ENCODE measurements at places on chromosomes 3 and 15.
A peak's percentile ranks its signal among the peaks of the same experiment; 100 is the strongest.

GRCh38 chr3:188003188-188004171 is 150.5 kb upstream of the LPP start:
- H3K4me1 ChIP-seq = no peaks in the 10 kb centered on the region
- no peaks in the 10 kb centered on the region for H3K36me3 ChIP-seq
- no peak overlapping the region for H3K27ac ChIP-seq
- H3K27me3 ChIP-seq = no peaks in the 10 kb centered on the region
- H3K4me3 ChIP-seq = no peak overlapping the region
- DNase-seq = no peak

DNA sequence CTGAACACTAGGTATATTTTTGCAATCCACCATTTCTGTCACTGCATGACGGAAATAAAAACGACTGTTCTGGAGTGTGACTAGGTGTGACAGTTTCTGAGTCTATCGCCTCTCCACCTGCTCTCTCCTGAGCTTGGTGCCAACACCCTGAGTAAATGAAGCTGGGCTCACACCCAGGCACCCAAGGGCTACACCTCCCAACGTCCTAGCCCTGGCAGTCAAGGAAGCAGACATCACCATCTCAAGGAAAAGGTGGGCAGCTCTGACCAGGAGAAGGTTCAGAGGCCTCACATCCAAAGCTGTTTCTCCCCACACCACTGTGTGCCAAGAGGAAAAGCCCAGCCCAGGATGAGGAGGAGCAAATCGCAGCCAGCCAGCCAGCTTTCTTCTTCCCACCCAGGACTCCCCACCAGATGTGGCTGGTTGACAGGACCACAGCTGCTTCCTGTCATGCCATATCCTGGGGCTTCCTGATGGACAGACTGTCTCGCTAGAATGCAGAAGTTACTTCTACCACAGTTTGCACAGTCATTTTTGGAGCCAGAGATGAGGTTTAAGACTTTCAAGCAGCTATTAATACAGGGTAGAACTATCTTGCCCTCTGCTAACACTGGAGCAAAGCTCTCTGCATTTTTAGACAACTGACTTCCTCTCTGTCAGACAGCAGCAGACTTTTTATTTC is 3.3 kb downstream of the SCAMP2 start:
- no peaks in the 10 kb centered on the region for H3K27me3 ChIP-seq
- H3K36me3 ChIP-seq = peaks cover 5% of the 10 kb centered on the region
- no peak overlapping the region for H3K4me3 ChIP-seq
- H3K4me1 ChIP-seq = peaks cover 19% of the 10 kb centered on the region
- H3K27ac ChIP-seq = no peak overlapping the region

- H3K27ac ChIP-seq = no peak overlapping the region
- H3K27me3 ChIP-seq = no peaks in the 10 kb centered on the region
- H3K4me1 ChIP-seq = peaks cover 4% of the 10 kb centered on the region
- no peak for DNase-seq
These were observed 492.6 kb downstream of the LPP start for GRCh38 chr3:188646592-188646991.

DNA sequence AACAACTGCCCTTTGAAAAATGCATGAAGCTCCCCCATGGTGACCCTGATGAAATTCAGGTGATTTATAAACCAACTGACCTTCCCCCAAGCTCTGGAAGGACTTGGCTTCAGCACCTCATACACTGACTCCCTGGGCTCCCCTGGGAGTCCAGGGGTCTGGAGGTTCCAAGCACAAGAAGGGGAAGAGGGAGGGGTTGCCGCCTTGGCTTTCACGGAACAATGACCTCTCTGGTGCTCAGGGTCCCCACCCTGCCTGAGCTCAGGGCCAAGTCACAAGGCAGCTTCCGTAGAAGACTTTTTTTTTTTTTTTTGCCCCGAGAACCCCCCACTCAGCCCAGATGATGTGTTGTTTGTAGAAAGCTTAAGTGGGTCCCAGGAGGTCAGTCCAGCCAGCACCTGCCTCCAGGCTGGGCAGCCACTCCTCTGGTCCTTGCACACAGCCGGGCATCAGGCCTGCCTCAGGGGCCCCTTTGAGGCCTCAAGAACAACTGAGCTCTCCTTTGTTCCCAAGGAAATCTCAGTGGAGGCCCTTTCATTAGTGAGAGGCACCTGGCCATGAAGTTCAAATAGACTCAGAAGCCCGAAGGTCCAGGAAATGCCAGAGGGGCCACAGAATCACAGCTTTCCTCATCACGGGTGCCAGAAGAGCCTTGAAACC is 14.0 kb upstream of the ALAS1 start:
- H3K36me3 ChIP-seq = no peaks in the 10 kb centered on the region
- no peaks in the 10 kb centered on the region for H3K27me3 ChIP-seq
- no peak overlapping the region for H3K4me3 ChIP-seq
- H3K4me1 ChIP-seq = peaks cover 3% of the 10 kb centered on the region

DNA sequence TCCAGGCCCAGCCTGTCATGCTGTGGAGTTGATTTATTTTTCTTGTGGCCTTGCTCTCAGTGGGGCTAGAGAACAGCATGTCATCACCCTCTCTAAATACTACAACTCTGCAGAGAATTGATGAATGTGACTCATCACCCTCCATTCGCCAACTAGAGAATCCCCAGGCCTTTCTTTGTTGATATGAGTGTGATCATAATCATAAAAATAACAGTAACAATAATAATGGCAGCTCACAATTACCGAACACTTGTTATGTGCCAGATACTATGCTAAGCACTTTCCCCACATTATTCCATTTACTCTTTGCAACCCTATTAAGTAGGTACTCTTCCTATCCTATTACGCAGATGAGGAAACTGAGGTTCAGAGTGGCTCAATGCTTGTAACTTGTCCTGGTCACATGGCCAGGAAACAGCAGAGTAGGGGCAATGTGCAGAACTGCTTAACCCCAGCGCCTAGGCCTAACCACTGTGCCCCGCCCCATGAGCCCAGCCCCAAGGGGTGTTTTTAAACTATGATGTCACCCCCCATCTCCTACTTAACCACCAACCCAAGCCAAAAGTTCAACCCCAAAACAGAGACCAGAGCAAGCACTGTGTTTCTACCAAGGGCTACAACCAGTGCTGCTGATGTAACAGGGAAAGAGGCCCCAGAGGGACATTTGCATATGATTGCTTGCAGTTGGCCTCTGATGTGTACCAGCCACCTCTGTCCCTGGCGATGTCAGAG is 104.5 kb downstream of the ADCY5 start:
- H3K27ac ChIP-seq = no peak overlapping the region
- H3K36me3 ChIP-seq = no peaks in the 10 kb centered on the region
- H3K27me3 ChIP-seq = peaks cover 77% of the 10 kb centered on the region
- DNase-seq = peak; percentile 96

DNA sequence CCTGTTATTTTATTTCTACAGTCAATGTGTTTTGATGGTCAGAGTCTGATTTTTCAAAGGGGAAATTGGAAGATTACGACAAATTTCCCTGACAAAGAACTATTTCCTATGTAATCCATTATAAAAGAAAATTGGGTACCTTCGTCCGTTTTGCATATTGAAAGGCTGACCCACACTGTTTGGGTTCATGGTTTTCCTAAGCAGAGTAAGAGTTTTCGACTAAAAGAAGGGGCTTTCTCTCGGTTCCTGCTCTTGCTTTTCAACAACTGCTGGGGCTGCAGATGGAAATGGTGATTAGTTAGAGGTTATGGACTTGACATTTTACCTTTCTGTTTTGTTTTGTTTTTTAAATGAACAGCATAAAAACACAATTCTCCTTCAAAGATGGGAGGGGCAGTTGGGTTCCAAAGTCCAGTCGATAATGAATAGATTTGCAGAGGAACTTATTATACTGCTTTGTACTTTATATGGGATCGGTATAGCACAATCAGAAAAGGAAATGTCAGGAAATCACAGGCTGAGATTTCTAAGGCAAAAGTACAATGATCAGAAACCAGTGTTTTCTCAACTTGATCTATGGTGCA is 978 bp downstream of the KCNMB2 start:
- H3K4me3 ChIP-seq = peak overlapping the region; percentile 60
- DNase-seq = no peak
- no peaks in the 10 kb centered on the region for H3K36me3 ChIP-seq
- H3K27me3 ChIP-seq = no peaks in the 10 kb centered on the region
- H3K4me1 ChIP-seq = peaks cover 7% of the 10 kb centered on the region

- H3K4me3 ChIP-seq = no peak overlapping the region
- H3K27me3 ChIP-seq = peaks cover 6% of the 10 kb centered on the region
- no peaks in the 10 kb centered on the region for H3K36me3 ChIP-seq
- peaks cover 5% of the 10 kb centered on the region for H3K4me1 ChIP-seq
These were observed 78.4 kb upstream of the RAD18 start for GRCh38 chr3:9041626-9042025.

DNA sequence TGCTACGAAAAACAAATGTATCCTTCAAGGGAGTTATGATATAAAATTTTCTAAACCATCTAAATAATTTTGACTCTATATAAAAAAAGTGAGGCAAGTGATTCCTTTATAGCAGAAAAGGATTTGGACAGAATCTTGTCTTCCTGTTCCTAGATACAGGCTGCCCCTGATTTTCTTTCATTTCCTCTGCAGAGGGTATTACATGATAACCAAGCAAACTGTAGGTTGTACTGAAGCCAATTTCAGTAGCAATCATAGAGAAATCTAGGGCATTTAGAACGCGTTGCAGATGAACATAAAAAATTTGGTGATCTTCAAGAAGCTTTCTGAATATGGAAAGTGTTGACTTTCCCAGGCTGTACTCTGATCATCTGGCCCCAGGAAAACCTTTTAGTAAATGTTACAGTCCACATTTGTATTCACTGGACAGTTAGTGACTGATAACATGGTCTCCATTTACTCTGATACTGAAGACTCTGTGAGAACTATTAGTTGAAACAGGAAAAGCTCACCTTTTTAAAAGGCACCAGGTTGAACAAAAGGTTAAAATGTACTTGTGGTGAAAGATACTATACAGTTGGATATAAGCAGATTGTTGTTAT is 9.1 kb upstream of the UTS2B start:
- peaks cover 49% of the 10 kb centered on the region for H3K4me1 ChIP-seq
- H3K36me3 ChIP-seq = no peaks in the 10 kb centered on the region
- DNase-seq = no peak
- H3K4me3 ChIP-seq = no peak overlapping the region

GRCh38 chr15:69604072-69604411 is 151.4 kb downstream of the RPLP1 start:
- no peak for DNase-seq
- H3K4me3 ChIP-seq = no peak overlapping the region
- peaks cover 51% of the 10 kb centered on the region for H3K27me3 ChIP-seq
- H3K27ac ChIP-seq = no peak overlapping the region
- no peaks in the 10 kb centered on the region for H3K36me3 ChIP-seq

GRCh38 chr15:94230883-94231722 is at the start of gene MCTP2:
TSS of gene MCTP2 (plus strand) at chr15:94231561. CDS start at chr15:94298266, 66,705 bp downstream.
- H3K4me1 ChIP-seq = no peaks in the 10 kb centered on the region
- peak within 1 kb of the TSS; percentile 44 for H3K27ac ChIP-seq
- peak; percentile 64 for DNase-seq
- H3K36me3 ChIP-seq = no peaks in the 10 kb centered on the region

DNA sequence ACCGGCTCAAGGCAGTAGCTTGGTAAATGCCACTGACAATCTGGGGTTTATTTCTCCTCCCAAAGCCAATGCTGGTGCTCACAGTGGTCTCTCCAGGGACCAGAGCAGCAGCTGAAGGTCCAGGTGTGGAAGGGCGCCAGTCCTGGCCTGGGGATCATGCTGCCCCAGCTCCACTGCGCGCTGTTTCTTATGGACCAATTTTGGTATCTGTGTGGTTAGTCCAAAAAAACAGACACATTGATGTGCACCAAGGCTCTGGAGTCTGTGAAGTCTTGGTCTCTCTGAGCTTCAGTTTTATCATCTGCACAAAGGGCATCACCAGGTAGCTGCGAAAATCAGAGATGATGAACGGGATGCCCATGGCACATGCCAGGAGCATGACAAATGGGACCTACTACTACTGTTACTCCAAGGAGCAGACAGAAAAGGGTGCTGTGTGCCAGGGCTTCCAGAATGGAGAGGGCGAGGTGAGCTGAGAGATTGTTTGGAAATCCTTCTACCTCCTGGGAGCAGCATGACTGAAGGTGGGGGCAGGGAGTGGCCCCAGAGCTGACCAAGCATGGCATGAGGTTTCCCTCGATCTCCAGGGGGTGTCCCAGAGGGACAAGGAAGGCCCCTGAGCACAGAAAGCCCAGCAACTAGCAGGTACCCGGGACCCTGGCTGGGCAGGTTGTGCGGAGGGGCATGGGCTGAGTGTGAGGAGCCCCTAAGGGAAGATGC is 134.3 kb upstream of the PRR20G start:
- H3K4me3 ChIP-seq = no peak overlapping the region
- H3K36me3 ChIP-seq = no peaks in the 10 kb centered on the region
- no peak for DNase-seq
- H3K27ac ChIP-seq = no peak overlapping the region
- no peaks in the 10 kb centered on the region for H3K4me1 ChIP-seq

DNA sequence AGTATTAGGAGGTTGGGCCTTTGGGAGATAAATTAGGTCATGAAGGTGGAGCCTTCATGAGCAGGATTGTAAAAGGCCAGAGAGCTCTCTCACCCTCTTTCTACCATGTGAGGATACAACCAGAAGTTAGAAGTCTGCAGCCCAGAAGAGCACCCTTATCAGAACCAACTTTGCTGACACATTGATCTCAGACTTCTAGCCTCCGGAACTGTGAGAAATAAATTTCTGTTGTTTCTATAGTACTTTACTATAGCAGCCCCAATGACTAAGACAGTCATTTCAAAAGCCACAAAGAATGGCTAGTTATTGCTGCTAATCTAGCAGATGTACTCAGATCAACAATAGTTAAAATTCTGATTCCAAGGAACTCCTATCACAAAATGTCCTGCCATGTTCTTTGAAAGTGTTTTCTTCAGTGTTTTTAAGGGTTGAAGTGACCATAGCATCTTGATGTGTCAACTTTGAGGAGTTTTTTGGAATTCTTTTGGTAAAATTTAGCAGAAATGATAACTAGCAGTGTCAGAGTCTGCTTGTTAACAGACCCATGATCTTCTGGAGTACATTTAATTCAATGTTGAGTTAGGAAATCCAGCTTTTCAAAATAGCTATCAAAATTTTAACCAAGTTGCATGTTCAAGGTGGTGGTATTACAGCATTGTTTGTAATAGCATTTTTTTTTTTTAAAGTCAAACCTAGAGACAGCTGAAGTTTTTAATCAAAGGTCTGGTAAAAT is 10.3 kb downstream of the DZIP3 start:
- H3K36me3 ChIP-seq = no peaks in the 10 kb centered on the region
- H3K4me1 ChIP-seq = peaks cover 6% of the 10 kb centered on the region
- H3K27ac ChIP-seq = no peak overlapping the region
- DNase-seq = peak; percentile 58
- H3K27me3 ChIP-seq = no peaks in the 10 kb centered on the region
- H3K4me3 ChIP-seq = no peak overlapping the region

GRCh38 chr15:79373113-79373512 is 59.0 kb upstream of the MINAR1 start:
- no peak overlapping the region for H3K4me3 ChIP-seq
- peak; percentile 48 for DNase-seq
- no peak overlapping the region for H3K27ac ChIP-seq

- no peak overlapping the region for H3K27ac ChIP-seq
- H3K4me1 ChIP-seq = peaks cover 31% of the 10 kb centered on the region
- H3K36me3 ChIP-seq = no peaks in the 10 kb centered on the region
- DNase-seq = no peak
- H3K4me3 ChIP-seq = no peak overlapping the region
- H3K27me3 ChIP-seq = no peaks in the 10 kb centered on the region
These were observed 167.4 kb upstream of the SMAD3 start for GRCh38 chr15:66897971-66898370.

- no peaks in the 10 kb centered on the region for H3K27me3 ChIP-seq
- no peak overlapping the region for H3K4me3 ChIP-seq
- DNase-seq = peak; percentile 50
- no peaks in the 10 kb centered on the region for H3K36me3 ChIP-seq
These were observed 27.7 kb downstream of the GRIP2 start for GRCh38 chr3:14512281-14512941.

- no peak for DNase-seq
- H3K4me3 ChIP-seq = no peak overlapping the region
- H3K27ac ChIP-seq = no peak overlapping the region
- H3K4me1 ChIP-seq = peaks cover 7% of the 10 kb centered on the region
- no peaks in the 10 kb centered on the region for H3K27me3 ChIP-seq
These were observed 66.7 kb upstream of the RBMS3 start for GRCh38 chr3:29214009-29214658.

Measured in osteoblast (primary cell).